ENCODE measurements at places on chromosomes 7 and 10.

DNA sequence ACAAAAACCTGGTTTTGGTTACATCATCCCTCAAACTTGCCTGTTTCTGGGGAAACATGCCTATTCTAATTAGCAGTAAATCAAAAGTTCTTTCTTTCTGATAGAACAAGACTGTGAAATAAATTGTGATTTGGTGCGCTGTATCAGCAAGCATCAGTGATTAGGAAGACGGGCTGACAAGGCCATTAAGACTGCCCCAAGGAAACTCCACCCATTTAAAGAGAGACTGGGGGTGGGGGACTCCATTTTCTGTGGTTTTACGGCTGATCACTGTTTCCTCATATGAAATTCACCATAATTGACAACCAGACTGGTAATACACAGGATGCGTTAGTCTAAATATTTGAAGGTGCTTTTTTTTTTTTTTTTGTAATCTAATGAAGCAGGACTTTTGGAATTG lies 68.7 kb downstream of the MBL2 start:
- no peak for DNase-seq

DNA sequence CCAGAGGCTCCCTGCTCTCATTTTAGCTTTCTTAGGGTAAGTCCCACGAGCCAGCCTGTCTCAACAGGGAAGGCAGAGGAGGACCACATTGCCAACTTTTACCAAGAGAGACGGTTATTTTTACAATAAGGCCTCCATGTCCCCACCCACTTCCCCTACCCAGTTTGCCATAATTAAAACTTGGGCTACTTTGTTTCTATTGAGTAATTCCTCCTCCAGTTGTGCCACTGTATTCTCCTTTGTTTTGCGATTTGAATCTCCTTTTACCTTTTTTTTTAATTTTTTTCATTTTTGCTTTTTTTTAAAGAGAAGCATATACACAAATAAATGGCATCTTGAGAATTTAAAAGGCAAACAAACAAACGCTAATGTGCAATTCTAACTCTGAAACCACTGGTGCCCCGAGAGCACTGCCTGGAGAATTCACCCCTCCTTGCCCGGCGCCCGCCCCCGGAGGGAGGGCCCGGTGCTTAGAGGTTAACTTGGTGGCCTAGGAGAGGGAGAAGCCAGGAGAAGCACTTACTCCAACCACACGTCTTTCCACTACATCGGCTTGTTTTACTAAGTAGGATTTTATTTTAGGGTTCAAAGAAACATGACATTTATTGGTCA lies 282.3 kb downstream of the USP6NL start:
- DNase-seq, result peak; percentile 42

GRCh38 chr7:96591900-96592676 lies 117.6 kb downstream of the SEM1 start:
- DNase-seq, result no peak

DNA sequence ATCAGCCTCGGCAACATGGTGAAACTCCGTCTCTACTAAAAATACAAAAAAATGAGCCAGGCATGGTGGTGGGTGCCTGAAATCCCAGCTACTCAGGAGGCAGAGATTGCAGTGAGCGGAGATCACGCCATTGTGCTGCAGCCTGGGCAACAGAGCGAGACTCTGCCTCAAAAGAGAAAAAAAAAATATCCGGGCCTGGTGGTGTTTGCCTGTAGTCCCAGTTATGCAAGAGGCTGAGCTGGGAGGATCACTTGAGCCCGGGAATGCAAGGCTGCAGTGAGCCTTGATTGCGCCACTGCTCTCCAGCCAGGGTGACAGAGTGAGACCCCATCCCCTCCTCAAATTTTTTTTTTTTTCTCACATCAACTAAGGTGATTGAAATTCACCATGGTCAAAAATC lies 42.8 kb downstream of the CDC123 start:
- no peak for DNase-seq

DNA sequence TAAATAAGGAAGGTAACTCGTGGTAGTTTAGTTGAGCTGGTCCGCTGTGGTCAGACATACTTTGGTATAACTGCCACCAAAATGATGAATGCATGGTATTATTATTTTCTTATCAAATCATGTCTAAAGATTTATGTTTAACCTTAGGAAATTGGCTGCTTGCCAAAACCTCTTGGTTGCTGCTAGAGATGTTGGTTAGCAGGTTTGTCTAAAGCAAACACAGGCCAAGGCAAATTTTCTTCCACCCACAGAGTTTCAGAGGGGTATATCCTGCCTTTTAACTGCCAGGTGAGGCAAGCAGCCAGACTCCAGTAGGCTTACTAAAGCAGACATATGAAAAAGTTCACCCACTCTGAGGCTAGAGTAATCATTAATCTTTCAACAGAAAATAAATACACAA lies 101.4 kb downstream of the SEMA3E start:
- no peak for DNase-seq

- peak; percentile 34 for DNase-seq
Measured at GRCh38 chr7:113784316-113784715, 134.5 kb downstream of the PPP1R3A start.

DNA sequence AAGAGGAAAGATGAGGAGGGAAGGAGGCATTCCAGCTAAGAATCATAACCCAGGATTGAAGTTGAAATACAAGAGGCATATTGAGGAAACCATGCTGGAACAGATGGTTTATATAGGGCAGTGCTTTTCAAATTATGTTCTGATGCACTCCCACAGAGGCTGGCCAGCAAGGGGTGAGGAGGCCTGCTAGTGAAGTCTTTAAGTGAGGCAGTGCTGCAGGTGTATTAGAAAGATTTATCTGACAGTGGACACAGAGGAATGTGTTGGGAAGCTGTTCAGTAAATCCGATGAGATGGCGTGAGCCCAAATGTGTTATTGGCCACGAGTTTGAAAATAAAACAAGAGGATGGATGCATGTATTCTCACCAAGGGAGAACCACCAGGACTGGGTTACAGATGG lies 28.6 kb downstream of the REEP3 start:
- DNase-seq, result no peak

DNA sequence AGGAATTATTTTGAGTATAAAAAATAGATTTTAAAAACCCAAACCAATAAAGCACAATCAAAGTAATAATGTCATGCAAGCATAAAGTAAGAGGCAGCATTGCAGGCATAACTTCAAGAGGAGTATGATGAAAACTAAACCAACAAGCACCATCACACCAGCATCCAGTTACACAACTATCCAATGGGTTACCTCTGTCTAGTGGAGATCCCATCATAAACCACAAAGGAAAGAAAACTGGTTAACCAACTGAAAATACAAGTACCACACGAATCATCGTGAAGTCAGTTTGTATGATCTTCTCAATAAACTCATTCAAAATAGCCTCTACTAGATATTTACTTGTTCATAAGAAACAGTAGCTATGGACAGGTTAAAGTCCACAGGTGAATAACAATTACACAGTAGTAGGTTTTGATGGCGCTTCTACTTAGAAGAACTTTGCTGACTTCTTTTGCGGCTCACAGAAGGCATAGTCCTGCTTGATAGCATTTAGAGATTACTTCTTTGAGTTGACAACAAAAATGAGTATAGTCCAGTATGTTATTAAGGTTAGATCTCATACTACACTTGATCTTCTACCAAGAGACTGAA lies 116.6 kb downstream of the MICU1 start:
- DNase-seq, result peak; percentile 82

DNA sequence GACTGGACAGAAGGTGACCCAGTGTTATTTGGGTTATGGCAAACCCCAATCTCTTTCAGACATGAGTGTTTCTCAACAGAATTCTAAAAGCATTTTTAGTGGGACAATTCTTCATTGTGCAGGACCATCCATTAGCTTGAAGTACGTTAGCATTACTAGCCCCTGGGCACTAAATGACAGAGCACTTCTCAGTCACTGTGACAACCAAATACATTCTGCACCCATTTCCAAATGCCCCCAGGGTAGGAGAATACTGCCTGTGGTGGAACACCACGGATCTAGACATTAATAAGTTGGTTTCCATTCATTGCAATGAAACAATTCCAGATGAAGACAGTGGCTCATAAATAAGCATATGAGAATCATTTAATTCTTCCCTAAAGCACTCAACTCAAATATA lies 102.4 kb upstream of the FRMD4A start:
- DNase-seq, result no peak

DNA sequence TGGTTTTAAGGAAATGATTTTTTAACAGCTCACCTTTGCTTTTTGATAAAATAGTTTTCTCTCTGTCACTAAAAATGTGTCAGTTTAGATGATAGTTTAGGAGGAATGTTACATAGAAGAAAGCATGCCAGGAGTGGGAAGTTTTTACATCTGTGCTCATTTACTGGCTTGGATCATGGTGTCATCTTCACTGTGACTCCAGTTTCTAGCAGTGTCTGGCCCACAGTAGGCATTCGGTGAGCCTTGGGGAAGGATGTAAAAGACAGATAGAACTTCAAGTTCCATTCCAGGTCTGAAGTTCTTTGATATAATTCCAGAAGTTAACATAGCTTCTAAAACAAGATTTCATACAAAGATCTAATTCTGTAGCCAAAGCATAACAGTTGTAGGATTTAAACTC lies 259.2 kb downstream of the BICC1 start:
- no peak for DNase-seq

- no peak for DNase-seq
Measured at GRCh38 chr7:157670490-157671357, 333.9 kb downstream of the DNAJB6 start.

DNA sequence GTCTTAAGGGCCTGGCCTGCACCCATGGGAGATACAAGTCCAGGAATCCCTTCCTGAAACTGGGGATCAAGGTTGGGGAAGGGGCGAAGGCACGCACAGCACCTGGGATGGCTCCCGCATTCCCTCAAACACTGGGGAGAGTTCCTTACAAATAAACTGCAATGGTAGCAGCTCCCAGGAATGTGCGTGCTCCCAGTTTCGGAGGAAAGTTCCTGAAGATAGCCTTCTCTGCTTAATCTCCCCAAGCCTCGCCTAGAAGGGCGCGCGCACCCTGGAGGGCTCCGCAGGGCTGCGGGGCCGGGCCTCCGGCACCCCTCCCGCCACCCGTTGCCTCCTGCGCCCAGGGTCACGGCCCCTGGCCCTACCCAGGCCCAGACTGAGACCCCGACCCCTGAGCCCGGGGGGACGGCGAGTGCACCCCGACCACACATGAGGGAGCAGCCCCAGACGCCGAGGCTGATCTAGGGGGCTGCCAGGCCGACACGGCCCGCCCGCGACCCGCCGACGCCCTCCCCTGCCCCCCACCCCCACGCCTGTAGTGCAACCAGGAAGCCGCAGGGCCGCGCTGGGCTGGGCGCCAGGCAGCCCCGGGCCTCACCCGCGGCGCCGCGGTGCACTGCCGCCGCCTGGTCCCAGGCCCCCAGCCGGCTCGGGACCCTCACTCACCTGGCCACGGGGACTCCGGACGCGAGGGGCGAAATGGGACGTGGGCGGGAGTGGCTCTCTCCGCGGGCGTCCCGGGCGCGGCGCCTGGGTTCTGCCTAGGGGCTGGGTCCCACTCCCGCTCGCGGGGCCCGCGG lies 460 bp downstream of the ANXA11 start:
- DNase-seq, result no peak

- DNase-seq, result no peak
Measured at GRCh38 chr7:135159359-135160085, 11.0 kb downstream of the CYREN start.

DNA sequence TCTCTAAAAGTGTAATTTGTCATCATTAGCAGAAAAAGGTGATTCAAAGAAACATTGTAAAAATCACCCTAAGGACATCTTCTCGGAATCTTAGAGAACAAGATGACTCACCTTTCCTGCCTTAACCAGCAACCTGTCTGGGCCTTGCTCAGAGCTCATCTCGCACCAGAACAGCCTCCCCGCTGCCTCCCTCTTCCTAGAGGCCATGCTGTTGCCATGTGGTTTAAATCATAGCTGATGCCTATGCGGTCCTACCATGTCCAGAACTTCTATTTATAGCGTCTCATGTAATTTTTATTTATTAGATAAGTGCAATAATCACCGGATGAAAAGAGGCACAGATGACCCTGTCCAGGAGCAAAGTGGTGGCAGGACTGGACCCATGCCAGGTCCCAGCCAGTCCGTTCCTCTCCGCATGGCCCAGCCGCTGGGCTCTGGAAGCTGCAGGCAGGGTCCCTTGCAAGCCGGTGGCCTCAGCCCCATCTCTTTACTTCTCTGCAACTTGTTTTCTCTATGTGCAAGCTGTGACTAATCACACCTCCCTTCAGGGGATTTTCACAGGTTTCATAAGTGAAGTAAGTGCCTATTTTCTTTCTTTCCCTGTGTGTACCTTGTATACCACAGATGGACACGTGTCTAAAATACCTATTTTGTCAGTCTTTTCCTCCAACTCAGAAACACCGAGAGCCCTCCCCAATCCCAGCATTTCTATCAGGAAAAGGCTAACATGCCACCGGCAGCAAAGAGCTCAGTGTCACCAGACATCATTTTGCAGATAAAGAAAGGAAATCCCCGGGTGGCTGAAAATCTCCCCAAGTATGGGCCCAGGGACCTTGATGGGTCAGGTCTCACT lies 27.1 kb downstream of the KLF6 start:
- DNase-seq, result no peak

- no peak for DNase-seq
Measured at GRCh38 chr7:5774790-5775189, 6.7 kb downstream of the RNF216 start.

- no peak for DNase-seq
Measured at GRCh38 chr7:16812542-16813231, 7.9 kb upstream of the AGR2 start.

DNA sequence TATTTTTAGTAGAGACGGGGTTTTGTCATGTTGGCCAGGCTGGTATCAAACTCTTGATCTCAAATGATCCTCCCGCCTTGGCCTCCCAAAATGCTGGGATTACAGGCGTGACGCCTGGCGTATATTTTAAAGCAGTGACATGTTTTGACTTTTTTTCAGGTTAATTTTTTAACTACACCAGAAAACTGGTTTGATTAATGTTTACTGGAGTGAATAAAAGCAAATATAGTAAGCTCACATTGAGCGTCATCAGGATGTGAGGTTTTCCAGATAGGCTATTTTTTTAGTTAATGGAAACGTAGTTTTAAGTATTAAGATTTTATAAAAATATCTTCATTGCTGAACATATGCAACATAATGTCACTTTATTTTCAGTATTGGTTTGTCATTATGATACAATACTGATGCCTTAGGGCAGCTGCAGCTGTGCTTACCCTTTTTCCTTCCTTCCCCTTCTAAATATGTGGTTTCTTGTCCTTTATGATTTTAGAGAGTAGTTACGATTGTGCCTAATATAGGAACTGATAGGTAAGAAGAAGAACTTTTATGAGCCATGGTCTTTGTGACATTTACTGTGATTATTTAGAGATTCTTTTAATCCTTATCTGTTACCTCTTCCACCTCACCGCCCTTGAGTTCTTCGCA lies 37.3 kb downstream of the TMEM60 start:
- no peak for DNase-seq

GRCh38 chr10:49408519-49409306 lies 12.8 kb upstream of the DRGX start:
- DNase-seq, result peak; percentile 18

- no peak for DNase-seq
Measured at GRCh38 chr7:26141077-26141476, 10.9 kb upstream of the NFE2L3 start.

- DNase-seq, result peak; percentile 90
Measured at GRCh38 chr7:74283858-74284447, 5.3 kb upstream of the CLIP2 start.

- DNase-seq, result no peak
Measured at GRCh38 chr7:29424295-29424983, 139.2 kb upstream of the PRR15 start.
